ENCODE measurements at places on chromosomes 1 and 21.

- DNase-seq, result no peak
Observed at GRCh38 chr21:28883931-28884330, 108.7 kb downstream of the LTN1 start.

- DNase-seq, result peak; percentile 49
Observed at GRCh38 chr1:18230840-18231239, 123.2 kb downstream of the IGSF21 start.

DNA sequence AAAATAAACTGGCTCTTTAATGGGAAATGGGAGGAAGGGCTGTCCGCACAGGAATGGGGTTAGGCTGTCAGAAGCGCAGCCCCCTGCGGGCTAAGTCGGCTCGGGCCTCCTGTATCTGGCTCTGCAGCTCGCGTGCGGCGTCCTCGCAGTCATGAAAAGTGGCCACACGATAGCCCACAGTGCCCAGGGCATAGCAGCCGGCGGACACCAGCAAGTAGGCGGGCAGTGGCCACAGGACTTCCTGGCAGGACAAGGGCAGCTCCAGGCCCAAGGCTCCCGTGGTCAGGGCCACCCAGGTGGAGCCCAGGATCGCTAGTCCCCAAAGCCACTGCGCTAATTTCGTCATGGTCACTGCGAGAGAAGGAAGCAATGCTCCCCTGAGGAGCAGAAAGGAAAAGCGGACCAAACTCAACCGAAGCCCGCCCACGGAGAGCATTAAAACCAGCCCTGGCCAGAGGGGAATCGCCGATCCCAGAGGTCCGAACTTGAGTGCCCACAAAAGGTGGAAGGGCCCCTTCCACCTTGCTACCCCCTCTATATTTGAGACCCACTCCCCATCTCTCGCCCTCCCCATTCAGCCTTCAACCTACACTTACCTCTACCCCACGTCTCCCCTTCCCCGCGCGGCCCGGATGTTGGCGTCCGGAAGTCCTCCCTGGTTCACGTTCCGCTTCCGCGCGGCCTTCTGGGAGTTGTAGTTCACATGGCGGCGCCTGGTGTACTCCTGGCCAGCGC lies at the start of gene DPM3:
TSS of gene DPM3 (minus strand) at position 637 of the 735 bp plus-strand sequence. CDS start at position 346, 291 bp downstream.
- DNase-seq, result peak; percentile 70

GRCh38 chr1:248820041-248820585 lies 5.6 kb downstream of the SH3BP5L start:
- DNase-seq, result no peak

DNA sequence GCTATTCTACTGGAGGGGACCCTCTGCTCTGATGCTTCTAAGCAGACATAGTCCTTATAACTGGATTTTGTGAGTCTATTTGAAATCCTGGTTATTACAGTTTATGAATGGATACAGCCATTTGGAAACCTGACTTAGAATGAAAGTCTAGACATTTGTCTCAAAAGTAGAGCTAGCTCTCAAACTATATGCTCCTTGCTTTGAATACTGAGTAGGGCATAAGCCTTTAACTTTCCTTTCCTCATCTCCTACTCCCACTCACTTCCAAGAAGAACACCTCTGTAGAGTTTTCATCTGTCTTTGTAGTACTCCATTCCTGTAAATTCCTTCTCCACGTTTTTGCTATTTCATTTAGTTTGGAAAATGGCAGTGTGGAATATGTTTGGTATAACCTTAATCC lies 9.0 kb upstream of the ARID1A start:
- DNase-seq, result no peak

DNA sequence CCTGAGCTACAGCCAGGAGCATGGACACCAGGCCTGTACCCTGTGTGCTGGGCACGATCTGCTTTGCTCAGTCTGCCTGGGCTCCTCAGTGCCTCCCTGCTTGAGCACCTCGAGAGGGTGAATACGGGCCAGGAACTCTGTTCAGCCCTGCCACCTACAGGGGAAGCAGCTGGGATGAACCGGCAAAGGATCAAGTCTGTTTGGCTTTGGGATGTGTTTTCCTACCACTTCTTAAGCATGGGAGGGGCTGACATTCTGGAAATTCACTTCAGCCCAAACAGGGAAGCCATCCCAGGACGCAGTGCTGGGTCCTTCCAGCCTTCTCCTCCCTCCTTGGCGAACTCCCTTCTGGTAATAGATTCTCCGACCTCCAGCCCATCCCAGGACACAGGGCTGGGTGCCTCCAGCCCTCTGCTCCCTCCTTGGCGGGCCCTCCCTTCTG lies 55.8 kb upstream of the SELENON start:
- peak; percentile 88 for DNase-seq

GRCh38 chr1:232137066-232137465 lies 492.9 kb downstream of the SIPA1L2 start:
- no peak for DNase-seq

DNA sequence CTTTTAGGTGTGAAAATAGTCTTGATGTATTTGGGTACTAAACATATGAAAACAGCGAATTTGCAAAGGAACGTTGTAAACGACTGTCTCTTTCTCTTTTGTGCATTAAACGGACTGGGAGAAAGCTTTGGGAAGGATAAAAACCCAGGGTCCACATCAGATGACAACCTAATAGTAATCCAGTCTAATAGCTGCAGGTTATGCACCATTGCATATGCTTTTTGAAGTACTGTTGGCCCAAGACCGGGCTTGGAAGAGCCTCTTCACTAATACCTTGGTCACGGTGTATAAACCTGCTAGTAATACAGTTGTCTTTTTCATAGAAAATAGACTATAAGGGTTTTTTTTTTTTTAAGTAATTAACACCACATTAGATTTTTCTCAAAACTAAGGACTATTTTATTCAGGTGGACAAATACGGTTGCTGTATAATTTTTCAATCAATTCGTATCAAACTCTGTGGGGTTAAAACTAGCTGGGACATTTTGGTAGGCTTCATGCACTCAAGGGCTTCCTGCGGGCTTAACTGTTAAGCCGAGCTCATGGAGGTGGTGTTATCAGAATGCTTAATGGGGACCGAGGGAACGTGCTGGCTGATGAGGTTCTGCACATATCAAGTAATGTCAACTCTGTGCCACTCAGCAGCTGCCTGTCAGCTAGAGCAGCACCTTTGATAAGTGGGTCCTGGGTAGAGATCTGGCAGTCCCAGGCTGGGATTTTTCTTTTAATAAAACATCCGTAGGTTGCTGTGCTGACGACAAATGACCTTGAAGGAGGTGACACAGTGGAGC lies 2.1 kb downstream of the RYR2 start:
- no peak for DNase-seq

DNA sequence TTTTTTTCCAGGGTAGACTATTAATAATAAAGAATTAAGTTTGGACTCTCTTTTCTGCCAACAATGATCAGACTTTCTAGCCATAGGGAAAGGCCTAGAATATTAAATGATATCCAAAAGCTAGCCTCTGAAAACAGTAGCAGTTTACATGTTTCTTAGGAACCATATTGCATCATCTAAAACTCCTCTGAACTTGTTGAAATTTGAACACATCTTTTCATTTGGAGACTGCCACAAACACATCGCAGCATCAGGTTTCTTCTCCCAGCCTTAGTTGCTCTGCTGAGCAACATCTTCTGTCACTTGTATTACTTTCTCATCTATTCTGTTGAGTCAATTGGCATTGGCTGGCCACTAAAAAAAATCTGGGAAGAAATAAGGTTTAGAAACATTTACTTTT lies 63.2 kb upstream of the GNG4 start:
- DNase-seq, result no peak

DNA sequence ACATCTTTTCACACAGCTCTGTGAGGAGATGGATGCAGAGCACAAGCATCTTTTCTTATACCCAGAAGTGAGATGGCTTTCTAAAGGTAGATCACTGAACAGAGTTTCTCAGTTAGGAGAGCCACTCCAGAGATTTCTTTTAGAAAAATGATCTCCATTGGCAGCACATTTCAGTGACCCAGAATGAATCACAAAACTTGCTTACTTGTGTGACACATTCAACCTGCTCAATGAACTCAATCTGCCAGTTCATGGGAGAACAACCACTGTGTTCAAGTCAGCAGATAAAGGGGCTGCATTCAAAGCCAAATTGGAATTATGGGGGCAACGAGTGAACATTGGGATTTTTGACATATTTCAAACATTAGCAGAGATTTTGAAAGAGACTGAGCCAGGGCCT lies 78.3 kb downstream of the UCHL5 start:
- DNase-seq, result no peak

- no peak for DNase-seq
Observed at GRCh38 chr1:3134381-3135072, 65.5 kb downstream of the PRDM16 start.

- DNase-seq, result no peak
Observed at GRCh38 chr1:61337441-61337951, 255.1 kb downstream of the NFIA start.

DNA sequence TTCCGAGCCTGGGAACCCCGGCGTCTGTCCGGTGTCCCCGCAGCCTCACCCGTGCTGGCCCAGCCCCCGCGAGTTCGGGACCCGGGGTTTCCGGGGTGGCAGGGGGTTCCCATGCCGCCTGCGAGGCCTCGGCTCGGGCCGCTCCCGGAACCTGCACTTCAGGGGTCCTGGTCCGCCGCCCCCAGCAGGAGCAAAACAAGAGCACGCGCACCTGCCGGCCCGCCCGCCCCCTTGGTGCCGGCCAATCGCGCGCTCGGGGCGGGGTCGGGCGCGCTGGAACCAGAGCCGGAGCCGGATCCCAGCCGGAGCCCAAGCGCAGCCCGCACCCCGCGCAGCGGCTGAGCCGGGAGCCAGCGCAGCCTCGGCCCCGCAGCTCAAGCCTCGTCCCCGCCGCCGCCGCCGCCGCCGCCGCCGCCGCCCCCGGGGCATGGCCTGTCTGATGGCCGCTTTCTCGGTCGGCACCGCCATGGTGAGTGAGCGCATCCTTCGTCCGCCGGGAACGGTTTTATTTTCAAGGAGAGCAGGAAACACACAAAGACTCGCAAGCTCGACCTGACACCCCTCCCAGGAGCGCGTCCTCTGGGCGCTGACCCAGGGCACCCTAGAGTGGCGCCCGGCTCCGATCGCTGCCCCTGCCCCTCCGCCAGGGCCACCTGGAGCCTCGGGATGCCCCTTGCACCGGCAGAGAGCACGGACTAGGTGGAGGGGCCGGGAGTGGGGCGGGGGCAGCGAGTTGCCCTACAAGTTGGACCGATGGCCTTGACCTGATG lies at the start of gene ABCG1:
TSS of gene ABCG1 (plus strand) at position 305 of the 770 bp plus-strand sequence. CDS start at position 428, 123 bp downstream.
- peak; percentile 36 for DNase-seq

DNA sequence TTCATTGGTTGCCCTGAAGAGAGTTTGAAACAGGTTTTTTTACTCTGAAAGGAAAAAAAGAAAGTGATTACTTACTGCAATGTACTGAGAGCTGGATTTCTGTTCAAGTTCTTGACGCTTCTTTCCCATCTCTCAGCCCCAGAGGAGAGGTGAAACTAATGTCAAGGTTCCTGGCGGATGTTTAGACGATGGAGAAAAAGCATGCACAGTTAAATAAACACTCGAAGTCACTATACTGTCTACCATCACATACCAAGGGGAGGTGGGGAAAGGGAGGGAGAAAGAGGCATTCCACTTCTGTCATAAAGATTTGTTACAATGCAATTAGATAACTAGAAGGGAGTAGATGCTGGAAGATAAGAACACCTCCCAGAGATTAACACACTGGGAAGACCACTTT lies 177.0 kb upstream of the TNR start:
- DNase-seq, result no peak

- no peak for DNase-seq
Observed at GRCh38 chr1:58805716-58806571, 22.1 kb upstream of the JUN start.

DNA sequence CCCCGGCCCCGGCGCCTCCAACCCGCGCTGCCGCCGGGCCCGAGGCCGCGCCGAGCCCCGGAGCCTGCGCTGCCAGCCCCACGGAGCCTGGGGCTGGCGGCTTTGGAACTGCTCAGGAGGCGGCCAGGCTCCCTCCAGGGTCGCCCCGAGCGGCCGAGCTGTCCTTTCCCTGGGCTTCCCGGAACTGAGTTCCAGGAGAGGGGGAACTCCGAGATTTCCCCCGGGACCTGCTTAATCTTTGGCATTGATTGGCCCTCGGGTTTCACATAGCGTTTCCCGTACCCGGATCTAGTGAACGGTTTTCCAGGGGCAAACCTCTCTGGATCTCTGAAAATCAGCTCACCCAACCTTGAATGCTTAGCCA lies 504 bp downstream of the H6PD start:
- DNase-seq, result peak; percentile 58

DNA sequence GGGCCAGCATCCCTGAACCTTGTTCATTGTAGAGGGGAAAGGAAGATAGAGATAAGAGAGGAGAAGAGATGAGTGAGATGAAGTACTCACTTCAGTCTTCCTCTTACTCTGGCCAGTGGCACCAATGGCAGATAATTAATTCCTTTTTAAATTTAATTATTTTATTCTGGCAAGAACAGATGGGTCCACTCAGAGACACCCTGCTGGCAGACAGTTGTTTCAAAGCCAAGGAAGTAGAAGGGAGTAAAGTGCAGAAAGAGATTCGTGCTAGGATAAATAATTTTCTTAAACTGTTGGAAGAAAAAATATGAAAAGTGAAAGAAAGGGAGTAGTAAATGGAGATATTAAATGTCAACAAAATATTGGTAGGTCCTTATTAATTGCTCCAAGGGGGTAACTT lies 7.7 kb upstream of the GJA5 start:
- no peak for DNase-seq

- no peak for DNase-seq
Observed at GRCh38 chr1:18009478-18009961, 98.1 kb upstream of the IGSF21 start.

- DNase-seq, result no peak
Observed at GRCh38 chr1:54114001-54114400, 38.8 kb downstream of the CDCP2 start.

GRCh38 chr1:49199564-49199963 lies 422.9 kb upstream of the BEND5 start:
- DNase-seq, result no peak
